Dorsolateral prefrontal cortex (tissue), 122 donors: ENCODE measurements at places on chromosomes 16 and 17. TPM values are rescaled to one million over a fixed set of nuclear protein-coding genes. Genes with fewer than 3 reads are reported as not detected.

DNA sequence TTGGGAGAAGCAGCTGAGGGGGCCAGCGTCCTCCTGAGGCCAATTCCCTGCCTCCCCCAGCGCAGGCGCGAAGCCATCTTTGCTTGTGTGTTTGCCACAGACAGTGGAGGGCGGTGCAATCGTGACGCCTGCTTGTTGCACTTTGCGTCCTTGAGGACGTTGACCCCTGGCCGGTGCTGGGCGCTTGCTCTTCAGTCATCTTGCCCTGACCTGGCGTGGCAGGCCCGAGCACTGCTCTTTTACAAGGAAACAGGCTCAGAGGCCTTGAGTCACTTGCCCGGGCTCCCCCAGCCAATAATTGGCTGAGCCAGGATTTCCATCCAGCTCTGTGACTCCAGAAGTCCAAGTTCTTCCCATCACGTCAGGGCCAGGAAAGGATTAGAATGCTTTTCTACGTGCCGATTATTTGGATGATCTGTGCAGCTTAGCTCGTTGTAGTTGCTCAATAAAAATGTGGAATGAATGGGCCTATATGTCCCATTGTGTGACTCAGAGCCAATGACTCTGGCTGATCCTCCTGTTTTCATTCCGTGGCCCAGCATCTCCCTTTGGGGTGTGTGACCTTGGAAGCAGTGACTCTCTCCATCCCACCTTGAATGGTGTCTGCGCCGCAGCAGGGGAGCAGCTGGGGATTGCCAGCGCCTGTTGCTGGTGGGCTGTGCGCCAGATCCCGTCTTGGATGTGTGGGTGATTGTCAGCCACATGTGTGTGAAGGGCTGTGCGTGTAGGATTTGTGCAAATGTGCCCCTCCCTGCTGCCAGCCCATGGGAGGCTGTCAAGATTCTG, 214.1 kb downstream of the SEC14L1 start:
- DNase-seq, result peak; percentile 54

- DNase-seq, result no peak
Observed at GRCh38 chr17:2860045-2860444, 63.8 kb downstream of the RAP1GAP2 start.

DNA sequence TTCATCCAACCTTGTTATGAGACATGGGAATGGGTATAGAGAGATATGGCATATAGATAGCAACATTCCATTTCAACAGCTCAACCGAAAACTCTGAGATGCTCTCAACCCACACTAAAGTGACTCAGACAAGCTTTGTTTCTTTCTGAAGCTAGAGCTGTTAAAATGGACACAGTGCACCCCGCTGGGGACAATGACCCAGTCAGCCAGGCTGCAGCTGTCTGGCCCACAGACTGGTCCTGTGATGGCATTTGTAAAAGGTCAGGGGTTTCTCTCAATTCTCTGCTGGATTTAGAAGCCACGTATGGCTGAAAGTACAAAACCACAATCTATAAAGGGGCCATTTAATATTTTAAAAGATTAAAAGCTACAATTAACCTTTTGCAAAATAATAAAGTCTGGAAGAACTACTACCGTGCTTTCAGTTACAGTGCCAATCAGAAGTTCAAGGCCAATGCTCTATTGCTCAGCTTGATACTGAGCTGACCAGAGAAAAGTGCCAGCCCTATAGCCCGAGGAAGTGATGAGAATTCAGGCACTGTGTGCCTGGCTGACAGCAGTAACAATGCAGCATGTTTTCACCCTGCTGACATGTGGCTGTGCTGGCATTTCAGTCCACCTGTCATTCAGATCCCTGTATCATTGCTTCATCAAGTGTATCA, 60.2 kb downstream of the TEX2 start:
- DNase-seq, result peak; percentile 73

DNA sequence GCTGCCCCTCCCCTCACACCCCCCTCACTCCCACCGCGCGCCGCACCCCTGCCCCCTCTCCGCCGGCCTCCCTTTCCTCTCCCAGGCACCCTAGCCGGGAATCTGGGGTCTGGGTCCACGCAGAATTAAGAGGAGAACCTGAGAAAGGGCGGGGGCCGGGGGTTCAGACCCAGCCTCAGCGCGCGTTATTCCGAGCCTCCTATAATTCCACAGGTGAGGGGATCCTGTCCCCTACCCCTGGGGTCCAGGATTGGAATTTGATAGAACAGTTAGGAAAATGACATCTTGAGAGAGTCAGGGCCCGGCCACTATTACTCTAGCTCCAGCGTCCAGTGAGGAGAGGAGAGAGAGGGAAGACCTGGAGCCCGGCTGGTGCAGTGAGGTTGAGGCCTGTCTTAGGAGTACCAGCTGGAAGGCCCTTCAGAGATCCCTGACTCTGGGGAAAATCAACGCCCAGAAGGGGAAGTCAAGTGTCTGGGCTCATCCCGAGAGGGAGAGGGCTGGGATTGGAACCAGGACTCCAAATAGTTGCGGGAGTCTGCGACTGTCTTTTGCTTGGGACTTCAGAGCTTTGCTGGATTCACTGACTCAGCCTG, 17.3 kb downstream of the GRB7 start:
- DNase-seq, result no peak

DNA sequence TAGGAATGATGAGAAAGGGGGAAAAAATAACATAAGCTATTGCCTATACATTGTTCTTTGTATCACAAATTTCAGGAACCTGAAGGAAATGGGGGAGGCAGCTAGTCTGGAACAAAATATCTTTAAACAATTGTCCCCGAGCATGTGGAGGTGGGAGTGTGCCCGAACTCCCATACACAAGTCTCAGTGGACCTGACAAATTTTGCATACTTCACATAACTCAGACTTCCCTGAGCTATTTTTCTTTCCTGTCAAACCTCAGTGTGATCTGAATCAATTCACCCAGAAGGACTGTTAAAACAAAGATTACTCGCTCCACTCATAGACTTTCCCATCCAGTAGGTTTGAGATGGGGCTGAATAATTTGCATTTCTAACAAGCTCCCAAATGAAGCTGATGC, 1.6 kb upstream of the XPO6 start:
- no peak for DNase-seq

DNA sequence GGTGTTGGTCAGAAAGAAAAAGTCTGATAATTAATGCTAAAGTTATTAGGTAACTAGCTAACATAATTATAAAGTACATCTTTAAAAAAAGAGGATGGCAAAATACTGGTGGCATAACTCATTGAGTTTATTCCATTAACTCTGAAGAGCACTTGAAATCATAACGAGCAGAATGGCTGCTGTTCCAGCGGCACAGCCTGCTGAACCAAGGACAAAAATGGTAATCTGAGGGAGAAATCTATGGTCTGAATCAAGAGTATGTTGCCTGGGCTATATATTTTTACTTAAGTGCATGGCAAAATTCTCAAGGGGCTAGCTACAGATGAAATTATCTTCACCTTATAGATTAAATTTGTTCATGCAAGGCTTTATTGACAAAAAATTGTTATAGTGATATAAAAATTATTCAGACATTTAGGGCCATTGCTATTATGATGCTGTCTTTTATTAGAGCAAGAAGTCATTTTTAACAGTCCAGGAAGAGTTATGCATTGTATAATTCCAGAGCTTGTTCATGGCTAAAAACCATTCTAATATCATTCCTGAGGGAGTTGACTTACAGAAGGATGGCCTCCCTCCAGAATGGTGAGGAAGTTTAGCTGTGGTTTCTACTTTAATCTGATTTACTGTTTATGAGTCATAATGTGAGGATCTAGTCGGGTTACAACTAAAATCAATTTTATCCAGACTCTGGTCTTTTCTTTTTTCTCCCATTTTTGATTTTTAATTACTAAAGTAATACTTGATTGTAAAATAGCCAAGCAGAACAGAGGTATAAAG, 41.4 kb upstream of the ANKFN1 start:
- DNase-seq, result no peak

GRCh38 chr16:4369007-4369733, 2.5 kb upstream of the VASN start:
- no peak for DNase-seq

DNA sequence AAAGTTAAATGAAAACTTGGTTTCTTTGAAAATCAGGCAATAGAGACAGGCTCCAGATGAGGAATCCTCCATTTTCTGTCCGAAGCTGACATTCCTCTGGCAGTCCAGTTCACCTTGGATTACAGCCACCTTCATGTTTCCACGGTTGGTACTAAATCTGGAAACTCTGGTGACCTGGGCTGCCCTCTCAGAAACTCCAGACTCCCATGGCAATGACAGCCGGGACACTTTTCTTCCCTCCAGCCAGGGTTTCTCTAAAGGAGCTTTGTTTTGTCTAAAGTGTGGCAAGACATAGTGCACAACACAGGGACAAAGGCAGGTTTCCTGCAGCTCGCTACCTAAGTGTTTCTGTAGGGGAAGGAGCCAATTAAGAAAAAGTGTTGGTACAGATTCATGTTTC, 36.0 kb downstream of the CLUAP1 start:
- DNase-seq, result no peak

DNA sequence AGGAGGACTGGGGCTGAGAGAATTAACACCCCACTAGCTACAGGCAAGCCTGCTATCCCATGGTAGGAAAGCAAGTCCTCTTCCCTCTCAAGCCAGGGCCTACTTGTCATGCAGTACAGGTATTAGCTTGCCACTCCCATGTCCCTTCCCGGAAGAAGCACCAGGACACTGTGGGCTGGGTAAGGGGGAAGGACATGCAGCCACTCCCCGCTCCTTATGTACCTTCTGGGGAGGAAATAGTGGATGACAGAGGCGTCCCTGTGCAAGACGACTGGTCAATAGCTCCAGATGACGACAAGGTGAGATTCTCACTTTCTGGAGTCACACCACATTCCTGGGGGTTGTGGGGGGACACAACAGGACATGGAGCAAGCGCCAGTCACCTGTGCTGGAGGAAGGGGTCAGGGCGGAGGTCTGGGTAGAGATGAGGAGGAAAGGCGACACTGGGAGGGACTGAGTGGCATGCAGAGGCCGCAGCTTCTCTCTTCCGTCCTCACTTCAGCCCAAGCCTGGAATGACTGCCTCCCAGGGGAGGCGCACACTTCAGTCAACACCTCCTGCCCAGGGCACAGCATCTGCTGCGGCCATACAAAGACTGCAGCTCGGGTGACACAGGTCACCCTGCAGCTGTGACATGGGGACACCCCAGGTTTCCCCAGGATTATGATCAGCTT, 15.1 kb upstream of the FOXJ1 start:
- no peak for DNase-seq

- DNase-seq, result no peak
Observed at GRCh38 chr17:9021158-9021991, at the start of gene NTN1. TSS of gene NTN1 (plus strand) at chr17:9021510. CDS start at chr17:9022374, 864 bp downstream.

DNA sequence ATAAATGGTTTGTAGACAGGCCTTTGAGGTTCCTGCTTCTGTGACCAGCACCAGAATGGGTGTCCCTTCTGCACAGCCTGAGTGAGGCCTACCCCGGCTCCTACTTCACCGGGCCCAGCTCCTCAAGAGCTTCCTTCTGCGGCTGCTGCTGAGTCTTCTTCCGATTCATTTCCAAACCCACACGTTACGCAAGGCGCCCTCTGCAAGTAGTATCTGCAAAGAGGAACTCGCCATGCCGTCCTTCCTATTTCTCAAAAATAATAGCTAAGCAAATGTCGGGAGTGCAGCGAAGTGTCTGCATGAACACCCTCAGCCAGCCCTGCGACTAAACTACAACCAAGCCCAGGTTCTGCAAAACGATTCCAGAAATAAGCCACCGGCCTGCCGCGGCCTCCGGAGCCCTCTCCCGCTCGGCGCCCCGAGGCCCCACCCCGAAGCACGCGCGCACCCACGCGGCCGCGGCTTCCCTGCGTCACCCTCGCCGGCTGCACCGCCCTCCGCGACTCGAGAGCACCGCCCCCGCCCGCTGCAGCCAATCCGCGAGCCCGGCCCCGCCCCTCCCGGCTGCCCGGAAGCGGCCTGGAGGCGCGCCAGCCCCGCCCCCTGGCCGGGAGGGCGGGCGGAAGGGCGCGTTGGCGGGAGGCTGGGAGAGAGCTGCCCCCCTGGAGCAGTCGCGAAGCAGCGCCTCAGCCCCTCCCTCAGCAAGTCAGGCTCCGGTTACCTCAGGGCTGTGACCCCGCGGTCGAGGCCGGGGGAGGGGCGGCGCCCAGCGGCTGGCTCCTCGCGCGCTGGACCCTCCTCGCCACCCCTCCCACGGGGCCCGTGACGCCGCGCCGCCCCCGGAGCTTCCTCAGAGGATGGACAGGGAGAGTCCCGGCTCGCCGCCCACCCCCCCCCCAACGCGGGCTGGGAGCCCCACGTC, 8.3 kb downstream of the MNT start:
- peak; percentile 97 for DNase-seq

- no peak for DNase-seq
Observed at GRCh38 chr17:28384281-28385036, 13.0 kb downstream of the SARM1 start.

- DNase-seq, result peak; percentile 41
Observed at GRCh38 chr17:17494499-17494869, 1.7 kb downstream of the RASD1 start.

DNA sequence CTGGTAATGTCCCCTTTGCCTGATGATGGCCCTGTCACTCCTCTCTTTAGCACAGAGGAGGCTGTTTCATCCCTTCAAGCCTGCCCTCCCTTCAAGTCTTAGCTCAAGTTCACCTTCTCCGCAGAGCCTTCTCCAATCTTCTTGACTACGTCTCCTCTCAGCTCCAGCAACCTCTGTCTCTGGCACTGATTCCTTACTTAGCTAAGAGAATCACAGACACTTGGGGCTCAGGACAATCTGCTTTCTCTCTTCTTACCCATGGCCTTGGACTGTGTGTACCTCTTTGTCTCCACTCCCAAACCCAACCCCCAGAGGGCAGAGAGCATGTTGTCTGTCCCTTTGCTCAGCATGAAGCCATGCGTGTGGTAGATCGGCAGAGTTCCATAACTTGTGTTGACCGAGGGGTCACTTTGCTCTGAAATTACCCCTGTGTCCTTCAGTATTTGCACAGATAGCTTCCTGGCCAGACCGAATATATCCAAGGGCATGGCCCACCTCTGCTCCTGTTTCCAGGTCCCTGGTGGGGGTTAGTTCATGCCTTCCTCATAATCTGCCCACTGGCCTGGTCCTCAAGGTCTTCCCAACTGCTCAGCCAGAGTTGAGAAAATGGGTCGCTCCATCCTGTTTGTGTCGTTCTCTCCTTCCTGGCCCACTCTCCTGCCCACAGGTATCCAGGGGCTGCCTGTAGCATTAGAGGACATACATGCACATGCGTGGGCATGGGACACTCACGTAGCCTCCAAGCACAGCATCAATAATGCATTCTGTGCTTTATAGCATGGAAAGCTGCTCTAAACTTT, 41.6 kb downstream of the MAPT start:
- peak; percentile 15 for DNase-seq

DNA sequence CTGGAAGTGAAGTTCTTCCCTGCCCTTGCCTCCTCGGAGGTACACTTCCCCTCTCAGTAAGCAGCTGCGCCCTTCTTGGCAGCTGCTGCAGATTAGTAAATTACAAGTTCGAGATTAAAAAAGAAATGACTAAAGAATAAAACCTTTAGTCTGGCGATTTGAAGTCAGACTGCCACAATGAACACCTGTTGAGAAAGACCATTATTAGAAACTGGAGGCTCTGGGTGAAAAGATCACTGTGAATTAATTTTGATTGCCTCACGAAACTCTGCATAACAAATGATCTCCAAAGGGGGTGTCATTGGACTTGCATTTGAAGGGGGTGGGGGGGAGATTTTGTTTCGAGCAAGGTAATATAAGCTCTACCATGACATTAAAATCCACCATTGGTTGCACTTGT, 39.3 kb downstream of the SALL1 start:
- no peak for DNase-seq

Gene DOC2A
- 85.3 TPM for total RNA-seq

Gene MEOX1
- not detected for total RNA-seq

Gene CDIPT
- 99.1 TPM for total RNA-seq

Gene MEFV
- total RNA-seq, result 0.74 TPM

Gene OR2C1
- 1.5 TPM for total RNA-seq

Gene SGCA
- 2.5 TPM for total RNA-seq

Gene ZFPM1
- 10.8 TPM for total RNA-seq

Gene DBNDD1
- 36.4 TPM for total RNA-seq
